ENCODE measurements at places on chromosomes 13 and 19. TPM values are rescaled to one million over a fixed set of nuclear protein-coding genes. Genes with fewer than 3 reads are reported as not detected.
A peak's percentile ranks its signal among the peaks of the same experiment; 100 is the strongest.

- no peak for DNase-seq
Observed at GRCh38 chr19:33343301-33343700, 30.2 kb upstream of the CEBPG start.

- peak; percentile 90 for DNase-seq
Observed at GRCh38 chr19:58559275-58560006, 1.0 kb upstream of the UBE2M start.

- no peak for DNase-seq
Observed at GRCh38 chr13:94703271-94703670, 9.1 kb downstream of the SOX21 start.

DNA sequence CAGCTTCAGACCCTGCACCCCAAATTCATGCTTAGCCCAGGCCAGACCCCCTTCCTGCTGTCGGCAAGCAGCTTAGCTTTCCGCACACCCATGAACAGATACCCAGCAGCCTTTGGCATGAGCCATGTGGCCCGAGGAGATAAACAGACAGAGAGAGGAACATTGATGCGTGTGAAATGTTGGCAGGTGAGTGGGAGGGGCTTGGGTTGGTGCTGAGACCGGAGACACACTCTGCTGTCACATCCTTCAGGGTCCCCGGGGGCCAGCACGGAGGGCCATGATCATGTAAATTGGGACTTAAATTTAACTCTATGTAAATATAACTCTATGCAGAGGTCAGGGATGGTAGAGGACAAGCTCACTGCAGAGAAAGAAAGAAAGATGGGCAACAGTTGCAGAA lies 1.5 kb downstream of the CD22 start:
- DNase-seq = no peak

Gene PALM
- total RNA-seq = 54.0 TPM

DNA sequence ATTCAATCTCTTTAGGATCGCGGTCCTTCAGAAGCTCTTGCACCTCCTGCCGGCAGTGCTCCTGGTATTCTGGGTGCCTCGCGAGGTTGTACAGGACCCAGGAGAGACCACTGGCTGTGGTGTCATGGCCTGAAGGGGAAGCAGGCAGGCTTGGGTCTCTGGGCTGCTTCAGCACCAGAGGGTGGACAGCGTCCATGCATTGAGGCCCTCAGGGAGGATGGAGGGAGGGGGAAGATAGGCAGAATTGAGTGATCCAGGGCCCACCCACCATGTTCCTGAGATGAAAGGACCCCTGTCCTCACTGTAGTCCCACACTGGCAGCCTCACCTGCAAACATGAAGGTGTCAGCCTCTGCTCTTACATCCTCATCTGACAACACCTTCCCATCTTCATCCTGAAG lies 17.9 kb upstream of the OR10H5 start:
- no peak for DNase-seq

DNA sequence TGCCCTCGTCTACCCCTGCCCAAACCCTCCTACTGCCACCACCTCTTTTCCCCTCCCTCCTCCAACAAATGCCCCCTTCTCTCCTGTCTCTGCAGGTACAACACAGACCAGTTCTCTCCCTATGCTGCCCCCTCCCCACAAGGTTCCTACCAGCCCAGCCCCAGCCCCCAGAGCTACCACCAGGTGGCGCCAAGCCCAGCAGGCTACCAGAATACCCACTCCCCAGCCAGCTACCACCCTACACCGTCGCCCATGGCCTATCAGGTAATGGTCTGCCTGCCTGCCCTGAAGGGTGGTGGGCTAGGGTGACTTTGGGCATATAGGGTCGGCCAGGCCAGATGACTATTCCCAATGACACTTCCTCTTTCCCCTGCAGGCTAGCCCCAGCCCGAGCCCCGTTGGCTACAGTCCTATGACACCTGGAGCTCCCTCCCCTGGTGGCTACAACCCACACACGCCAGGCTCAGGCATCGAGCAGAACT lies 6.5 kb upstream of the TIMM50 start:
- peak; percentile 62 for DNase-seq

DNA sequence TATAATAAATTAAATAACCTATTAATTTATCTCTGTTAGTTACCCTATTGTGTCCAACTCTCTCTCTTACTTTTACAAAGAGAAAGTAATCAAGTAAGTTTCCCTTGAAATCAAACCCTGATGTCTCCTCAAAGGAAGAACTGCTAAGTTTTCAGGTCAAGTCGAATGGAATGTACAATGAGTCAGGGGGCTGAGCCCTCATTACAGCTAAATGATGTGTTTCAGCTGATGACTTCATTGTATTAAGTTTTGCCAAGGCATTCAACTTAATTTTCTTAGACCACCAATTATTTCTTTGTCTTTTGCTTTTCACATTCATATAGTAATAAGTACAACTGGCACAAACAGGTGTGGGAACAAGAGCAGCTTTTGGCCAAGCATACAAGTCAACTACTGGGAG lies 54.7 kb upstream of the DCT start:
- no peak for DNase-seq

GRCh38 chr19:5851302-5851701 lies at the start of gene FUT3:
Gene FUT3 (minus strand): TSS chr19:5851449.
- DNase-seq = no peak

GRCh38 chr13:40254394-40254793 lies 412.0 kb downstream of the FOXO1 start:
- DNase-seq = no peak

DNA sequence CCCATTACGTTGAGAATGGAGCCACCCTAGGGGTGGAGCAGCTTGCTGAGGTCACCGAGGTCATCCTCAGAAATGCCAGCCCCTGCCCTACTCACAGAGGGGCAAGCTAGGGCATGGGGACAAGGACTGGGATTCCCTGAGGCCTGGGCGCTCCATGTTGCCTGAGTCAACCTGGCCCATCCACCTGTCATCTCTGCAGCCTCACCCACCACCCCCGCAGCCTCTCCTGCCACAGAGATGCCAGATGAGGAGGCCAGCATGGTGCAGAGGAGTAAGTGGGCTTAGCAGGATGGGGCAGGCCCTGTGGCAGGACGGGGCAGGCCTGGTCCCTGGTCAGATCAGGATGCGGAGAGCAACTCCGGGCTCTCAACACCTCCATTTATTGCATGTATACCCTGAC lies 9.5 kb downstream of the NKPD1 start:
- no peak for DNase-seq

GRCh38 chr19:44741258-44741731 lies 7.2 kb upstream of the BCL3 start:
- peak; percentile 49 for DNase-seq

DNA sequence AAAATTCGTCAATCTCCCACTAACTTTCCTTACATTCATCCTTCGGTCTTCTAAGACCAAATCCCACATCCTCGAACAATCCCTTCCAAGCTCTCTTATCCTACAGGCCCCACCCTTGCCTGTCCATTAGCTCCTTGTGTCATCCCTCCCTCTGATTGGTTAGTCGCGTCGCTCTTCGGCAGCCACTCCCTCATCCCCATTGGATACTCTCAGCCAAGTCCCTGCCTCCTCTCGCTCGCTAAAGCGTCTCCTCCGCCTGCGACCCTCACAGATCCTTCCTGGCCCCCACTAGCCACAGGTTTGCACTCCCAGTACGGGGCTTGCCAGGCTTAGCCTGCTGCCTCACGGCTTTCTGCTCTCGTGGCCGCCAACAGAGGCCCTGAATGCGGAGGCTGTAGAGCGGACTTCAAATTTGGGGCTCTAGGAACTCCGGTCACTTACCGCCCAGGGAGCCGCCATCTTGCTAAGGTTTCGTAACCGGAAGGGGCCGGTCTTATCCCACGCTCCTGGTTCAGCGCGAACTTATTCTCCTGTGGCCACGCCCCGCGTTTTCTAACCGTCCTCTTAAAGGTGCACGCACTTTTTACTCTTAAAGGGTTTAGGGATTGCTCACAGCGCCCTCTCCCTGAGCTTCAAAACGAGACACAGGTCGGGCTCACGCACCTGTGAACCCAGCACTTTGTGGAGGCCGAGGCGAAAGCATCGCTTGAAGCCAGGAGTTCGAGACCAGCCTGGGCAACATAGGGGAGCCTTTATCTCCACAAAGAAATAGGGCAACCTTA lies at the start of gene DMAC2:
DMAC2 (minus strand) TSS at position 472 of the 782 bp plus-strand sequence; CDS start at position 459, 13 bp downstream.
- DNase-seq = peak; percentile 98

- DNase-seq = no peak
Observed at GRCh38 chr13:110218581-110219201, 88.3 kb downstream of the COL4A1 start.

Gene PRRG2
- total RNA-seq = 2.4 TPM

DNA sequence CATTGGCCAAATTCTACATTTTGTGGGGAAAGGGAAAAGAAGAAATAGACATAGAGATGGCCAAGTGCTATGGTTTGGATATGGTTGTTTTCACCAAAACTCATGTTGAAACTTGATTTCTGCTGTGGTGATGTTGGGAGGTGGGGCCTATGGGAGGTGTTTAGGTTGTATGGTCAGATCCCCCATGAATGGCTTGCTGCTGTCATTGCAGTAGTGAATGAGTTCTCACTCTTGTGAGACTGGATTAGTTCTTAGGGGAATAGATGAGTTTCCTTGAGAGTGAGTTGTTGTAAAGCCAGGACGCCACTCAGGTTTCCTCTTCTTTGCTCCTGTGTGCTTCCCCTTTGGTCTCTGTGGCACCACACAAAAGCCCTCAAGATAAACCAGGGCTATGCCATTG lies 242.6 kb upstream of the RFC3 start:
- DNase-seq = no peak

Gene ANGPTL8
- total RNA-seq = not detected

DNA sequence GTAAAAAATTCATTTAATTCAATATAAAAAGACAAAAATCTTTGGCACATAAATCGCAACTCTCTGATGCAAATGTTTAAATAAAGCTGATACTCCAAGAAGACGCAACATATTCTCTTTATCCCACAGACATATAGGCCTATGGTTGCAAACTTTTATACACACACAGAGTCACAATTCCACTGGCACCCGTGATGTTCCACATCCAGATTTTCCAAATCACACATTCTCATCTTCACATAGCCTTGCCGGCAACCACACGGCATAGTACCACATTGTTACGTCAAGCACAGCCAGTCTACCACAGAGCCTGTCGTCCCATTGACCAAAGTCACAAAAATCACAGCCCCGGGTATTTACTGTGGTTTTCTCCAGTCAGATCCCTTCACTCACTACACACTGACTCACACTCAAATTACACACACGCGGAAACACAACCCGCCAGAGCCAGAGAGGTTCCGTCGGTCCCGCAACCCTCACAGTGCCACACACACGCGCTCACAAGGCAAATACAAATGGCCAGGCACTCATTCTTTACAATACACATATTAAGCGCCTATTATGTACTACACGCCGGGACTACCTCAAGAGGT lies 546 bp upstream of the ZNF546 start:
- peak; percentile 60 for DNase-seq

DNA sequence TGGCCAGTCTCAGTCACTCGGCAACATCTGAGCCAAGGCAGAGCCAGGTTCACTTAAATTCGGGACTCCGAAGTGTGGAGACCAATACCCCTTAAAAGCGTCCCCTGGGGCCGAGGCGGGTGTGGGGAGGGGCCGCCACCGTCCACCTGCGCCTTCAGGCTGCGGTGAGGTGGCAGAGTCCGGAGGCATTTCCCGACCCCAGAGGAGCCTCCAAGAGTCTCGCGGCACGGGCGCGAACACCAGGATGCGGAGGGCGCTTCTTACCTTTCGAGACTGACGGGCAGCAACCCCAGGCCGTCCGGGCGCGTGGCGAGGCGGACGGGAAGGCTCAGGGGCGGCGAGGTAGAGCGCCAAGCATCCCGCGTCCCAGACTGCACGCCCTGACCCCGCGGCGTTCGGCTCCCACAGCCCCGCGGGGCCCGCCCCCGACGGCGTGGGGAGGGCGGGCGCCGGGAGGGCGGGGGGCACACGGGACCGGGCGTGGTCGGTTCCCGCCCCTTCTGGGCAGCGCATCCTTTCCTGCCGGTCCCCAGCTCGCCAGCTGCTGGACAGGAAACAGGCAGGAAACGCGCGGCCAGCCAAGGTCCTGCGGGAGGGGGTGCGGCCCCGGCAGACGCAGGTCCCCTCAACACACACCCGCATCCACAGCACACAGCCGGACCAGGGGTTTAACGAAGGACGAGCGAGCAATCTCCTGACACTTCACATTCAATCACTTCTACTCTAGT lies at the start of gene THSD1:
THSD1 (minus strand) TSS at position 406 of the 728 bp plus-strand sequence. CDS start 3,572 bp downstream, outside the sequence.
- DNase-seq = peak; percentile 87

GRCh38 chr13:25067064-25067463 lies 28.9 kb upstream of the PABPC3 start:
- no peak for DNase-seq

Gene SYDE1
- total RNA-seq = 7.7 TPM

- DNase-seq = no peak
Observed at GRCh38 chr13:51542346-51543242, 41.7 kb upstream of the WDFY2 start.

- DNase-seq = no peak
Observed at GRCh38 chr19:57443121-57443696, 8.1 kb downstream of the ZNF749 start.

DNA sequence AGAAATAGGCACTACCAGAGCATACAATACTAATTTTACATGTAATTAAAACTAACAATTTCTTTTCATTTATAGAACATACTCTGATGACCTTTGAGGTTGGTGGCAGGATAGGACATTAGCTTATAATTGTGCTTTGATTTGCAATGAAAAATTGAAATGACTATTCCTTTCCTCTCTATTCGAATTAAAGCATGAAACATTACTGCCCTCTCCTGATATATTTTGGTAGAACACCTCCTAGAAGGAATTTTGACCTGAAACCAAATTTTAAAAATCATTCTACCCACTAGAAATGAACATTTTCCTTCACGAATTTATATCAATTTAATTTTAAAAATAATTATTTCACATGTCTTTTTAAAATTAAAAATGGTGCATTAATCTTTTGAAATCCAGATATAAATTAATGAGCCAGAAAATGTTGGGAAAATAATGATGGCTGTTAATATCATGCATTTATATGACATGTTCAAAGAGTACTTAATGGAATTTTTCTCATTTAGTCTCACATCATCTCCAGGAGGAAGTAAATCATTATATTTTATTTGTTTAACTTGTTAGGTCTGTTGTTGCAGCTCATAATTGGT lies 556.3 kb upstream of the ARGLU1 start:
- DNase-seq = peak; percentile 36

GRCh38 chr13:20482275-20482761 lies 43.3 kb downstream of the CRYL1 start:
- no peak for DNase-seq

Gene OCEL1
- total RNA-seq = 7.0 TPM

DNA sequence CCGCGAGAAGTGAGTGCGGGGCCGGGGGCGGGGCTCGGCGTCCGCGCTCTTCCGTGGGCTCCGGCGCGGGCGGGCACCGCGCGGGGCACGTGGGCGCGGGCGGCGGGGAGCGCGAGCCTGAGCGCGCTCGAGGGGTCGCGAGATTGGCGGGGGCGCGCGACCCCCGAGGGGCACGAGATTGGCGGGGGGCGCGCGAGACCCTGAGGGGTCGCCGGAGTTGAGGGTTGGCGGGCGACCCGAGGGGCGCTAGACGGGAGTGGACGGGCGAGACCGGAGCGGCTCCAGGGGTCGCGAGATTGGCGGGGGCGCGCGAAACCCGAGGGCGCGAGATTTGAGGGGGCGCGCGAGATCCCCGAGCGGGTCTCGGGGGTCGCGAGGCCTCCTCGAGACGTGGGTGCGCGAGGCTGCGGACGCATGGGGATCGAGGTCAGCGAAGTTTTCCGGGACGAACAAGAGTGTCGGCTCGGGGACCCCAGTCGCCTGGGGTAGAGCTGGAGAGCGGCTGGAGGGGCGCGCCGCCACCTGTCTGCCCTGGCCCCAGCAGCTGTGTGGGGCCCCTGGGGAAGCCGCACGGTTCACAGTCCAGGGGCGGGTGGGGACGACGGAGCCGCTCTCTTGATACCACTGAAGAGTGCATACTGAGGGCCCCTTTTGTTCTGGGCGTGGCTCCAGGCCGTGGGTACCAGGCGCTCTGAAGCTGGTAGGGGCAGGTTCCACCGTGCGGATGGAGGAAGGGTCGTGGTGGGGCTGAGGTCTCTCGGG lies 682 bp downstream of the SSBP4 start:
- no peak for DNase-seq

Data from dermis microvascular lymphatic vessel endothelial cell (primary cell).